Tibial nerve (tissue), 4 donors: ENCODE measurements at places on chromosomes 7 and 10. TPM values are rescaled to one million over a fixed set of nuclear protein-coding genes. Genes with fewer than 3 reads are reported as not detected.

The OR13A1 gene
- not detected for total RNA-seq

The MSS51 gene
- total RNA-seq = 2.7 TPM

GRCh38 chr7:122528879-122529481 is 169.9 kb downstream of the RNF133 start:
- H3K27ac ChIP-seq = no peak overlapping the region
- H3K4me1 ChIP-seq = no peaks in the 10 kb centered on the region
- no peak for DNase-seq

The CAMK2B gene
- 9.9 TPM for total RNA-seq

GRCh38 chr10:70673043-70673928 is 980 bp downstream of the ADAMTS14 start:
- peaks cover 20% of the 10 kb centered on the region for H3K27me3 ChIP-seq
- H3K36me3 ChIP-seq = no peaks in the 10 kb centered on the region
- peak overlapping the region; percentile 50 for H3K27ac ChIP-seq
- H3K4me3 ChIP-seq = no peak overlapping the region

DNA sequence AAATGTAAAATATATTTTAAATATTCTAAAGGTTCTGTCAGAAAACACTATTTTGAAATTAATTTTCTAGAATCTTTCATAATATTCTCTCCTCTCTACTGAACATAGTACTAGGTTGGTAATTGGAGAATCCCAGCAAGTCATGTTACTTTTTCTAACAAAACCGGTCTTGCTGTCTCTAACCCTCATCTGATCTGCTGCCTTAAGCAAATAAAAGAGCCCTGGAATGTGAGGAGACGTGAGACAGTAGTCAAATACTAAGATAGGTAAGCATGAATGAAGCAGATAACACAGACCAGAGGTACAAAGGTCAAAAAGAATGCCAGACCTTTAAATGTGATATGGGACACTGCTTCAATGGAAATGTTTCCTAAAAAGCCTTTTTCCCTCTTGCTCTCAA is 462.4 kb upstream of the NUPR2 start:
- H3K4me3 ChIP-seq = no peak overlapping the region
- no peaks in the 10 kb centered on the region for H3K4me1 ChIP-seq
- DNase-seq = no peak
- H3K36me3 ChIP-seq = no peaks in the 10 kb centered on the region

DNA sequence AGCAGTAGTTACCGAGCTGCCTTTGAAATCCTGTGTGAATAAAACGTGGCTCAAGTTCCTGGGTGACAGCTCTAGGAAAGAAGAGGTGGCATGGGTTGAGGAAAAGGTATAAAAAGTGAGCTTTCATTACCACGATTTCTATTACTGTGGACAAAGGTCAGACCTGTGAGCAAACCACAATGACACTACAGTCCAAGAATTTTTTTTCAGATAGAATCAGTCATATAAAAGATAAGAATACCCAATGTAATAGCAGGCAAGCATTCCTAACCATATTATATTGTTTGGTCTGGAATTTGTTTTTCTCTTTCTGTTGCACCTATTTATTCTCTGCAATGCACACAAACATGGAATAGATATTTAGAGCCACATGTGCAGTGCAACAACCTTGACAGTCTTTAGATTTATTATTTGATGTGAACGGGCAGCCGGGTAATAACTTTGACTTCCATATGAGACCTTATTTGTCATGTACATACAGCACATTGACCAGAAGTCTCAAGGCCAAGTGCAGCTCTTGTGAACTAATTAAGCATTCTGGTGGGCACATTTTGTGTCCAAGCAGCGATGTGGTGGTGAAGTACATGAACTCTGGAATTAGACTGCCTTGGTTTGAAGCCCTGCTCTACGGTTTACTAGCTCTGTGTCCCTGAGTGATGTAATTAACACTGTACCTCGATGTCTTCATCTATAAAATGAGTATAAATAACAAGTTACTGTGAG is 156.8 kb downstream of the NRCAM start:
- H3K27ac ChIP-seq = no peak overlapping the region
- no peaks in the 10 kb centered on the region for H3K36me3 ChIP-seq
- peaks cover 27% of the 10 kb centered on the region for H3K4me1 ChIP-seq
- no peak overlapping the region for H3K4me3 ChIP-seq
- no peak for DNase-seq

GRCh38 chr7:81190997-81191768 is 272.3 kb upstream of the SEMA3C start:
- H3K36me3 ChIP-seq = no peaks in the 10 kb centered on the region
- H3K4me3 ChIP-seq = no peak overlapping the region
- H3K4me1 ChIP-seq = no peaks in the 10 kb centered on the region
- no peaks in the 10 kb centered on the region for H3K27me3 ChIP-seq
- DNase-seq = no peak

DNA sequence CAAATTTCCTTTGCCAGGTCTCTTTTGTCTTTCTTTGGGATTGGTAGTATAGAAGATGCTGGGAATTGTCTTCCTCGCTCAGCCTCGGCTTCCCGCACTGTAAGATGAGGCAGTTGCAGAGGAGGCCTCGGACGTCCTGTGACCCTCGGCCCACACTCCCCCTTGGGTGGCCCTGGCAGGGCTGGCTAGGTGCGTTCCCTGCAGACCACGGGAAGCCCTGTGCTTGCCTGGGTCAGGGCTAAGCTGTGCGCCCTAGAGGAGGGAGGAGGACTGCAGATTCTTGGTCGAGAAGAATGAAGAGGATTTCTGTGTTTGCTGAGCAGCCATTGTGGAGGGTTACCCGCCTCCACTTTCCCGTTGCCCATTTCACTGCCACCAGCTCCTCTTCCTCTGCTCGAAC is 42.8 kb downstream of the WIPI2 start:
- H3K4me1 ChIP-seq = peaks cover 23% of the 10 kb centered on the region
- no peak overlapping the region for H3K4me3 ChIP-seq
- H3K27ac ChIP-seq = no peak overlapping the region
- H3K27me3 ChIP-seq = no peaks in the 10 kb centered on the region
- DNase-seq = no peak

The PTPRN2 gene
- 6.6 TPM for total RNA-seq

- no peak overlapping the region for H3K4me3 ChIP-seq
- DNase-seq = no peak
- no peak overlapping the region for H3K27ac ChIP-seq
- H3K36me3 ChIP-seq = no peaks in the 10 kb centered on the region
- H3K27me3 ChIP-seq = no peaks in the 10 kb centered on the region
Observed at GRCh38 chr10:83886871-83887270, 252.4 kb upstream of the GHITM start.

The SMKR1 gene
- total RNA-seq = 1.2 TPM

GRCh38 chr10:119078422-119079179 is 2.0 kb downstream of the EIF3A start:
- no peaks in the 10 kb centered on the region for H3K36me3 ChIP-seq
- H3K27ac ChIP-seq = no peak overlapping the region
- H3K4me3 ChIP-seq = peak overlapping the region; percentile 61
- H3K4me1 ChIP-seq = peaks cover 23% of the 10 kb centered on the region
- DNase-seq = no peak
- H3K27me3 ChIP-seq = no peaks in the 10 kb centered on the region

DNA sequence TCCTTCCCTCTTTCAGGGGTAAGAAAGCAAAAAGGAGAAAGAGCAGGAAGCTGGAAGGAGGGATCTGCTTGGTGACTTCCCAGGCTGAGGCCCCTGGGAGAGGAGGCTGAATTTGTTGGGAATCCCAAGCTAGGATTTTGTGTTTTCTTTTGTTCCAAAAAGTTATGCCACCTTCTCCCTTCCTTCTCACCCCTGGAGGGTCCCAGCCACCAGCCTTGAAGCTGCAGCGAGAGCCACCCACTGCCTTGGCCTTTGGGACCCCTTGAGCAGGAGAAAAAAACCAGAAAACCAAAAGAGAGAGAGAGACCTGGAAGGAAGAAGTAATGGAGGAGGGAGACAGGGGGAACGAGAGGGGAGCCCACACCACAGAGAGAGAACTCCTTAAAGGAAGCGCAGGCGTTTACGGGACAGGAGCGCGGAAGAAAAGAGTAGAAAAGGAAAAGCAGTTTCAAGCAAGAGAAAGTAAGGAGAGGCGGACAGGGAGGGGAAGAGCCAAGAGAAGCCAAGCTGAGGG is 7.2 kb downstream of the VAX1 start:
- no peak overlapping the region for H3K27ac ChIP-seq
- peaks cover 8% of the 10 kb centered on the region for H3K4me1 ChIP-seq
- no peak overlapping the region for H3K4me3 ChIP-seq
- DNase-seq = no peak
- no peaks in the 10 kb centered on the region for H3K36me3 ChIP-seq

- peaks cover 2% of the 10 kb centered on the region for H3K4me1 ChIP-seq
- no peaks in the 10 kb centered on the region for H3K36me3 ChIP-seq
- H3K4me3 ChIP-seq = no peak overlapping the region
- H3K27ac ChIP-seq = no peak overlapping the region
Observed at GRCh38 chr7:44196450-44196872, 4.3 kb upstream of the YKT6 start.

DNA sequence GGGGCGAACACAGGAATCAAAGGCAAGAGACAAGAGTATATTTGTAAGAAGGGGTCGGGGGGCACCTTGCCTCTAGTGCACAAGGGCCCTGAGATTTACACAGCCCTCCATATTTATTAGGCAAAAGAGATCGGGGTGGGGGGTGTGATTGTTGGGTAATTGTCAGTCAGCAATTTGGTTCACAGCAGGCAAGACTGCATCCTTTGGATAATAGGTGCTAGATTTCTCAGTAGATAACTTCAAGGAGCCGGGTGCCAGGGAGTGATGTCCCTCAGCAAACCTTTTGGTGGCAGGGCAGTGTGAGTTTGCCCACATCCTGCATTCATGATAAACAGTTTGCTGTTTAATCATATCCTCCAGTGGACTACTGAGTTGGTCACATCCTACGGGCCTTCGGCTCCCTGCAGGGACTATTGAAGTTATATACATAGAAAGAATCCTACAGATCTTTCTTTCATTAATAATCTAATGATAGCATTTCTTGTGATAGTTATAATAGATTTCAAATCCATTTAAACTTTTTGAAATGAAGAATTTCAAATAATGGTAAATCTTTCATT is 178.5 kb downstream of the GNAI1 start:
- no peaks in the 10 kb centered on the region for H3K4me1 ChIP-seq
- no peaks in the 10 kb centered on the region for H3K36me3 ChIP-seq
- no peak for DNase-seq
- no peak overlapping the region for H3K4me3 ChIP-seq
- no peak overlapping the region for H3K27ac ChIP-seq

DNA sequence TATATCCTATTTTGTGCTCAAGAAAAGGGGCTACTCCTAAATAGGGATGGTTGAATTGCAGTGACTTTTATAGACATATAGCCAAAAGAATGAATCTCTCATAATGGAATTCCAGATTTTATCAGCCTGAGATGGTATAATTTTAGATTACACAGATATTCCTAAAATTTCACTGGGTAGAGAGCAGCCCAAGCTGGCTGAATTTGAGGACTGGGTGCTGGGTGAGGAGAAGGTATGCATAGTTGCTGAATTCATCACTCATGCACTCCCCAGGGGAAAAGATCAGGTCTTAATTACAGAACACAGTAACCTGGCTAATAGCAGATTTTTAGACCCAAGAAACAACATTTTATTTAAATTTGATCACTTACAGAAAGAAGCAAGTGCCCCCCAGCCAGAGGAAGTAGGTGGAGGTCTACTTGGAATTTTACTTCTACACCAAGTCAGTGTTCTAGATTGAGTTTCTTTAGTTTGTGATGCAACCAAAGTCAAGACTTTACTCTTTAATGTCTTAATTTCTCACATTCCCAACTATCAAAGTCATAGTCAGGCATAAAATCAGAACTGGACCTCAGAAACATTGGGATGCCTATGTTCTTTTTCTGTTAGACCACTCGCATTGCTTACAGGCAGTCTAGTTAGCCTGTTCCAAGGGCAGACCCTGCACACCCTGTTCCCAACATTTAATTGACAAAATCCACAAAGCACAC is 337.4 kb upstream of the PODXL start:
- H3K27me3 ChIP-seq = no peaks in the 10 kb centered on the region
- no peak overlapping the region for H3K27ac ChIP-seq
- no peaks in the 10 kb centered on the region for H3K4me1 ChIP-seq
- no peak for DNase-seq
- no peak overlapping the region for H3K4me3 ChIP-seq

DNA sequence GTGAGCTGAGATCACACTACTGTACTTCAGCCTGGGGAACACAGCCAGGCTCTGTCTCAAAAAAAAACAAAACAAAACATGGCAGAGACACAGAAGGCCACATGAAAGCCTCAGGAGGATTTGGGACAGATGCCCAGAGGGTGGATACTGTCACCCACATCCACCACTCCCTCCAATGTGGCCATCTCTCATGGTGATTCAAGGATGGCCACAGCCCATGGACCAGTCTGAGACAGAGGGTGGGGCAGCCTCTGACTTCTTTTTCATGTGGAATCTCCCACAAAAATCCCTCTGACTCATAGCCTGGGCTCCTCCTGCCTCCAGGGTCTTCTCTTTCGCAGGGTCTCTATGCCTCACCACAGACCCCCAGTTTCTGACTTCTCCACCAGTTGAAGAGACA is 59.0 kb upstream of the GTF2I start:
- no peak overlapping the region for H3K27ac ChIP-seq
- H3K4me3 ChIP-seq = no peak overlapping the region
- H3K27me3 ChIP-seq = no peaks in the 10 kb centered on the region
- DNase-seq = no peak
- no peaks in the 10 kb centered on the region for H3K4me1 ChIP-seq

DNA sequence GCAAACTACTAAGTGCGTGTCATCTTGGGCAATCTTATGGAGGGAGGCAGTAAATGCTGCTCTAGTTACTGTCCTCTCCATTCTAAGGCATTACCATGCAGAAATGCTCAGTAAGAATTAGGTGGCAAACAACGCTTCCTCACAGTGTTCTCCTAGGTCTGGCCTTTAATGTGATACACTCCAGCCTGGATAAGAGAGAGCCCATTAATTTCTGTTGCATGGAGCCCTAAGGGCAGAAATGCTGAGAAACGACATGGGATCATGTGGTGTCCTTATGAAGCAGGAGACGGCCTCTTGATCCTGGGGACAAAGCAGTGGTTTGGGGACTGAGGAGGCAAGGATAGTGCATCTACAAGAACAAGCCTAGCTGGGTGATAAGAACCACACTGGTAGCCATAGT is 44.0 kb downstream of the SLC25A13 start:
- no peak overlapping the region for H3K4me3 ChIP-seq
- H3K36me3 ChIP-seq = no peaks in the 10 kb centered on the region
- no peak overlapping the region for H3K27ac ChIP-seq
